Activated B cell treated with CpG ODN at 0.5 μM for 24 hours (primary cell): ENCODE measurements at places on chromosomes 16 and 17. TPM values are rescaled to one million over a fixed set of nuclear protein-coding genes. Genes with fewer than 3 reads are reported as not detected.

DNA sequence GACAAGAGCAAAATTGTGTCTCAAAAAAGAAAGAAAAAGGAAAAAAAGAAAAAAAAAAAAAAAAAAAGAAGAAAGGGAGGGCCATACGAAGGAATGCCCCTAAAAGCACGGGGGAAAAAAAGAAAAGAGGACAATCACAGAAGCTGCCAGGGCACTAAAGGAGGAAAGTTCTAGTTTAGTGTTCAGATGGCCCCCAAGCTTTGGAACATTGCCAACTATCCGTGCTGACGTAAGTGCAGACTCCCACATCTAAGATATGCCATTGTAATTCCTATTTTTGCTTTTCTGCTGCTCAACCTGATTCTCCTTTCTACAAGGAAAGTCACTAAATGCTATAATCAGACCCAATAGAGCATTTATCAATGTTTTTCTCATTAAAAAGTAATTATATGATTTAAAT, 842.1 kb downstream of the KCNJ2 start:
- H3K27me3 ChIP-seq = no peaks in the 10 kb centered on the region
- no peak for DNase-seq
- no peaks in the 10 kb centered on the region for H3K36me3 ChIP-seq
- no peaks in the 10 kb centered on the region for H3K4me1 ChIP-seq

- H3K4me3 ChIP-seq = no peak overlapping the region
- H3K4me1 ChIP-seq = peaks cover 11% of the 10 kb centered on the region
- no peaks in the 10 kb centered on the region for H3K36me3 ChIP-seq
These were observed 8.9 kb downstream of the TRIM47 start for GRCh38 chr17:75869282-75870141.

DNA sequence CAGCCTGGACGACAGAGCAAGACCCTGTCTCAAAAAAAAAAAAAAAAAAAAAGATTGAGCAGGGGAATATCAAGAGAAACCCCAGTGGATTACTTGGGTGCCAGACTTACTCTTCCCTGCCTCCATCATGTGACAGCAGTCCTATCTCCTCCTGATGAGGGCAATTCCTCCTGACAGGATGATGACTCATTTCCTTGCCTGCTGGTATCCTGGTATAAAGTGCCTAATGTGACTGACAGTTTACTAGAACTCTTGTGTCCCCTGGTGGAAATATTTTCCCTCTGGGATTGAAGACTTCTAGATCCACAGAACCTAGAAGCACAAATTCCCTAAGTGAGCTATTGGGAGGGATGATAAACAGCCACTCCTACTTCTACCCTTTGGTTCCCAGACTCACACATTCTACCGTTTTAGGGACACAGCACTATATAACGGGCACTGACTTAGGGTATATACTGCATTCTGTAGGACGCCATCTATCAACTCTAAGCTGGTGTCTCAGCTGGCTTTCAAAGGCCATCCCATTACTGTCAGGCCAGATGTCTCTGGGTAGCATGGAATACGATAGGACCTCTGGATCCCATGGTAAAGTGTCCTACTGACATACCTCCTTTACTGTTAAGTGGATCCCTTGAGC, 114.6 kb upstream of the MED13 start:
- no peak overlapping the region for H3K4me3 ChIP-seq
- no peaks in the 10 kb centered on the region for H3K27me3 ChIP-seq
- H3K4me1 ChIP-seq = no peaks in the 10 kb centered on the region
- H3K36me3 ChIP-seq = no peaks in the 10 kb centered on the region
- H3K27ac ChIP-seq = no peak overlapping the region

DNA sequence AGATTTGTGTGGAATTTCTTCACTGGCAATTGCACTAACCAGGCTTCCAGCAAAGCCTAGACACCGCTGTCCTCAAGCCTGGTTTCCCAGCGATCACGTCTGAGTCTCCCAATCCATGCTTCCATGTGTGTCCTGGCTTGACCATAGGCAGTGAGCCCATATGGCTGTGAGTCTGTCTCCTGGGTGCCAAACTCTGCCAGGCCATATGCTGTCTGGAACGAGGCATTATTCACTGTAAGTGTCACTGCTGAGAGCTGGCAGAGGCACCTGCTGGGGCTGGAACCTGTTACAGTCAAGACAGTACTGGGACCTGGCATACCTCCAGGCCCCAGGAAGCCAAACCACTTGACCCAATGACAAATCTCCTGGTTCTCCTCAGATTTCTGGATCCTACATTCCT, 60.4 kb downstream of the HS3ST2 start:
- H3K27ac ChIP-seq = no peak overlapping the region
- H3K4me1 ChIP-seq = no peaks in the 10 kb centered on the region
- peaks cover 21% of the 10 kb centered on the region for H3K27me3 ChIP-seq
- H3K4me3 ChIP-seq = no peak overlapping the region
- DNase-seq = no peak

GRCh38 chr17:58818654-58819053, 63.0 kb downstream of the PPM1E start:
- no peaks in the 10 kb centered on the region for H3K36me3 ChIP-seq
- no peaks in the 10 kb centered on the region for H3K4me1 ChIP-seq
- peaks cover 5% of the 10 kb centered on the region for H3K27me3 ChIP-seq
- no peak for DNase-seq
- H3K4me3 ChIP-seq = no peak overlapping the region

GRCh38 chr16:1972490-1972877, 631 bp downstream of the TBL3 start:
- H3K27ac ChIP-seq = peak overlapping the region; percentile 97
- H3K4me1 ChIP-seq = peaks cover 23% of the 10 kb centered on the region

- H3K36me3 ChIP-seq = peaks cover 45% of the 10 kb centered on the region
- no peaks in the 10 kb centered on the region for H3K27me3 ChIP-seq
These were observed 67.7 kb downstream of the SMG6 start for GRCh38 chr17:2235792-2236366.

GRCh38 chr17:74857191-74857590, 2.5 kb downstream of the GRIN2C start:
- no peaks in the 10 kb centered on the region for H3K36me3 ChIP-seq
- H3K4me1 ChIP-seq = peaks cover 31% of the 10 kb centered on the region
- DNase-seq = no peak
- no peak overlapping the region for H3K27ac ChIP-seq

GRCh38 chr17:1573932-1574696, 11.5 kb upstream of the PITPNA start:
- H3K4me1 ChIP-seq = peaks cover 25% of the 10 kb centered on the region
- peaks cover 24% of the 10 kb centered on the region for H3K36me3 ChIP-seq
- no peak overlapping the region for H3K4me3 ChIP-seq
- peak; percentile 87 for DNase-seq

DNA sequence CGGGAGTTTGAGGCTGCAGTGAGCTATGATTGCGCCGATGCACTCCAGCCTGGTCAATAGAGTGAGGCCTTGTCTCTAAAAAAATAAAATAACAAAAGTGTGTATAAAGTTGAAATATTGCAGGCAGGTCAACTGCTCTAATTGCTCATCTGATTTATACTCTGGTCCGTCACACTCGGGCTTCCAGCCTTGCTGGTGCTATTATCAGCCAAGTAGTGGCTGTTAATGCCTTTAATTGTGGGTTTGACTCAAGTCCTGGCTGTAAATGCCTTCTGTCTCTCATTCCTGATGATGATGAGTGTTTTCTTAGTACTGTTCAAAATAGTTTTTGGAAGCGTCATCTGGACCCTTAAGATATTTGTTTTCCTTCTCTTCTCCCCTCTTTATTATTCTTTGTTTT, 18.4 kb downstream of the SYT17 start:
- H3K27ac ChIP-seq = no peak overlapping the region
- peaks cover 18% of the 10 kb centered on the region for H3K36me3 ChIP-seq
- no peaks in the 10 kb centered on the region for H3K27me3 ChIP-seq
- H3K4me1 ChIP-seq = peaks cover 3% of the 10 kb centered on the region
- H3K4me3 ChIP-seq = no peak overlapping the region
- DNase-seq = no peak

GRCh38 chr16:51508490-51509212, 357.6 kb upstream of the SALL1 start:
- no peak overlapping the region for H3K27ac ChIP-seq
- no peaks in the 10 kb centered on the region for H3K27me3 ChIP-seq
- H3K4me1 ChIP-seq = no peaks in the 10 kb centered on the region

DNA sequence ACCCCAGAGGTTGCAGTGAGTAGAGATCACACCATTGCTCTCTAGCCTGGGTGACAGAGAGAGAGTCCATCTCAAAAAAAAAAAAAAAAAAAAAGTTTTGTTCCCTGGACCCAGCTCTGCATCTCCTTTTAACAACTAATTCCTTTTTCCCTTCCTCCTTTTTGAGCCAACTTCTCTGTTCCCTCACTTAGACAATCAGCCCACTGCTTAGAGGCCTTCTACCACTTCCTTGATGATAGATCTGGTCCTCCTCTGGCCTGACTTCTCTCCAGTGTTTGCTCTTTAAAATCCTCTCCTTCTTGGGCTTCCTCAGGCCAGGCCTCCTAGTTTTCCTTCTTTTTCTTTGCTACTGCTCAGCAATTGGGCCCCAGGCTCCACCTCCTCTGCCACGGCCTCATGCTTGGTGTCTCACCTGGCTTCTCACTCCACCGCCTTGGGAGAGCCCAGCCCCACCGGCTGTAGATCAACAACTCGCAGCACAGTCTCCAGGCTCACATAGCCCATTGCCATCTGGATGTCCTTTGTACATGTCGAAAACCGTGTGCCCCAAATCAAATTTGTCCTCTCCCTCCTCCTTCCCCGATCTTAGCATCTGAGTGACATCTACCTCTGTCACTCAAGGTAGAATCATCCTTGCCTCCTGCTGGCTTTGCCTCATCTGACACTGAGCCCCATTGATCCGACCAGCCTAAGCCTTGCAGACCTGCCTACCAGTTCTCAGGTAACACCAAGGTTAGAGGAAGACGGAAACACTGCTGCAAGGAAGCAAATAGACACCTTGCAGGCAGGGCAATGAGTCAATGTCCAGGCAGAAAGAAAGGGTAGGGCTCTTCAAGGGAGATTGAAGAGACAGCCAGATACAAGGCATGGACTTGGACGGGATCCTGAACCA, 17.4 kb downstream of the ARHGAP27 start:
- no peak overlapping the region for H3K4me3 ChIP-seq
- DNase-seq = no peak
- no peak overlapping the region for H3K27ac ChIP-seq
- no peaks in the 10 kb centered on the region for H3K36me3 ChIP-seq
- H3K4me1 ChIP-seq = peaks cover 48% of the 10 kb centered on the region
- no peaks in the 10 kb centered on the region for H3K27me3 ChIP-seq

DNA sequence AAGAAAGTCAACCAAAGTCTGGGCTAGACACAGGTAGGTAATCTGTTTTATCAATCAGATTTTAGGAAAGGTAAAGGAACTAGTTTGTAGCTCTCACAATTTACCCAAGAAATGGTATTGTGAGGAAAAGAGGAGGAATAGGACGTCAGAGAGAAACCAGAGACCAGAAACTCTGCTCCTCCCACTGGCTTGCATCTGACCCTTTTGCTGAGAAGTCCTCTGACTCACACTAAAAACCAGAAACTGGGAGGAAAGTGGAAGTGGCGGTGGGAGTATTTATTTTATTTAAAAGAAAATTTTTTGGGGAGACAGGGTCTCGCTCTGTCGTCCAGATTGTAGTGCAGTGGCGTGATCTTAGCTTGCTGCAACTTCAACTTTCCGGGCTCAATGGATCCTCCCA, 38.0 kb upstream of the MNT start:
- H3K4me3 ChIP-seq = no peak overlapping the region
- no peaks in the 10 kb centered on the region for H3K4me1 ChIP-seq
- no peak overlapping the region for H3K27ac ChIP-seq
- no peak for DNase-seq

DNA sequence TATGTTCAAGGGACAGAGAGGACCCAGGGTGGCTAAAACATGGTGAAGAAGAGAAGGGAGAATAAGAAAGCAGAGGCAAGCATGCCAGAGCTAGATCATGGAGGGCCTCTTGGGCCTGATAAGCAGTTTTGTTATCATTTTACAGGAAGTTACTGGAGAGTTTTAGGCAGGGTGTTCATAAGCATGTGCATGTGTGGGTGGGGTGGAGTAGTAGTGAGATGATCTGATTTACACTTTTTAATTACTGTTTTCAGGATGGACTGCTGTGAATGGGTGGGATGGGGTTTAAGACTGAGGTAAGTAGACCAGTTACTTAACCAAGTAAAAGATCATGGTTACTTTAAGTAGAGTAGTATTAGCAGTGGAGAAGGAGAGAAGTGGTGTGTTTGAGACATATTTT, 173.6 kb downstream of the PHKB start:
- H3K36me3 ChIP-seq = peaks cover 65% of the 10 kb centered on the region
- H3K27ac ChIP-seq = no peak overlapping the region
- H3K4me3 ChIP-seq = no peak overlapping the region
- DNase-seq = no peak
- H3K4me1 ChIP-seq = no peaks in the 10 kb centered on the region

- H3K4me1 ChIP-seq = peaks cover 33% of the 10 kb centered on the region
- H3K27me3 ChIP-seq = no peaks in the 10 kb centered on the region
- H3K36me3 ChIP-seq = peaks cover 71% of the 10 kb centered on the region
- no peak overlapping the region for H3K4me3 ChIP-seq
- no peak for DNase-seq
- peak overlapping the region; percentile 30 for H3K27ac ChIP-seq
These were observed 3.4 kb downstream of the DNAJA2 start for GRCh38 chr16:46970089-46970488.

- H3K4me3 ChIP-seq = no peak overlapping the region
- H3K36me3 ChIP-seq = no peaks in the 10 kb centered on the region
- H3K27me3 ChIP-seq = no peaks in the 10 kb centered on the region
- no peaks in the 10 kb centered on the region for H3K4me1 ChIP-seq
- DNase-seq = no peak
These were observed 868.4 kb upstream of the SOX9 start for GRCh38 chr17:71252436-71252835.

- no peak overlapping the region for H3K27ac ChIP-seq
- no peak for DNase-seq
These were observed 41.8 kb upstream of the CDH8 start for GRCh38 chr16:62077998-62078397.

- no peak for DNase-seq
- H3K4me3 ChIP-seq = no peak overlapping the region
- H3K36me3 ChIP-seq = no peaks in the 10 kb centered on the region
- H3K27ac ChIP-seq = no peak overlapping the region
- no peaks in the 10 kb centered on the region for H3K27me3 ChIP-seq
These were observed 5.6 kb downstream of the CPNE7 start for GRCh38 chr16:89581045-89581695.

DNA sequence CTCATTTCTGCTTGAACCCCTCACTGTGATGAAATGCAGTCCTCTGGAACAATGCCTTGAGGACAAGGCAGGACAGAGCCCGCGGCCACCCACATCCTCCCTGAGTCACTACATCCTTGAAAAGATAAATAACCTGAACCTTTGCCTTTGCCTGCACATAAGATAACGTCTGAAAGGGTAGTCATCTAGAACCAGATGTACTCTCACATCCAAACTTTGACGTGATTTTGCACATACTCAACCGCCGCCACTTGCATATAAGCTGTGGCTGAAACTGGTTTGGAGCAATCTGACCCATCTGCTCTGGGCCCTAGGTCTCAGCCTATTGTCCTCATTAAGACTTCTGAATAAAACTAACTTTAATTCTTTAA, 252.1 kb downstream of the PHKB start:
- H3K4me1 ChIP-seq = no peaks in the 10 kb centered on the region
- no peak for DNase-seq
- H3K27ac ChIP-seq = no peak overlapping the region
- H3K27me3 ChIP-seq = peaks cover 1% of the 10 kb centered on the region
- no peaks in the 10 kb centered on the region for H3K36me3 ChIP-seq
- no peak overlapping the region for H3K4me3 ChIP-seq

AANAT gene
- 0.55 TPM in 1 of 2 replicates, not detected in the other for total RNA-seq

CYB561 gene
- 18.9 and 19.9 TPM in 2 replicates for total RNA-seq

MSL1 gene
- 84.5 and 101 TPM in 2 replicates for total RNA-seq

TBC1D3I gene
- total RNA-seq = 1.5 and 4.4 TPM in 2 replicates

IL21R gene
- total RNA-seq = 144 and 167 TPM in 2 replicates

LCAT gene
- 15.8 and 17.0 TPM in 2 replicates for total RNA-seq

ZFPM1 gene
- 27.3 and 35.0 TPM in 2 replicates for total RNA-seq

STAT5B gene
- total RNA-seq = 80.3 and 82.6 TPM in 2 replicates
